CD4-positive, alpha-beta T cell treated with Interleukin-6 at 100 ng/mL for 8 hours (primary cell): ENCODE measurements at places on chromosomes 13 and 19.
A peak's percentile ranks its signal among the peaks of the same experiment; 100 is the strongest.

DNA sequence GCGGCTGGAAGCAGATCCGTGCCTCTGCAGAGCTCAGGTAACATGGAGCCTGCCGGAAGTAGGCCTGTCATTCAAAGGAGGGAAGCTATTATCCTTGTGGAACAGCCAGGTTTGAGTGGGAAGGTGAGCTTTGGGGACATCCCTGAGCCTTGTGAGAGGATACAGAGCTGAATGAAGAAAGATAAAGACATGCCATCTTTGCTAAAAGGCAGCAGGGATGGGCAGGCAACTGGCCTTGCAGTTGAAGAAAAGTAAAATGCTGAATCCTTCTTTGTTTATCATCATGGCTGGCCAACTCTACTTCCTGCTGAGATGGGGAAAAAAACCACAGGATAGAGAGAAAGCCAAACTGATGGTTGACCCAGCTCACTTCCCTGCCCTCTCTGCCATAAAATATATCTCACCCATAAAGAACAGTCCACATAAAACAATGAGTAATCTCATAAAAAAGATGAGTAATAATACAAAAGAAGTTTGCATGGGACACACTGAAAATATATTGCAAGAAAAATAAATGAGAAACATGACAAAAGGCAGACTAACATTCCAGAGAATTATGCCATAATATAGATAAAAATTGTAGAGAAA is 226.3 kb downstream of the DLEU7 start:
- no peak for DNase-seq

GRCh38 chr19:6264803-6265202 is 15.0 kb downstream of the MLLT1 start:
- no peak for DNase-seq

GRCh38 chr13:20247403-20247802 is 15.3 kb upstream of the GJB6 start:
- no peak for DNase-seq

- DNase-seq: peak; percentile 58
Measured at GRCh38 chr13:26929971-26930730, 169.6 kb upstream of the GPR12 start.

- DNase-seq: no peak
Measured at GRCh38 chr13:24541127-24541475, 28.5 kb upstream of the PARP4 start.

DNA sequence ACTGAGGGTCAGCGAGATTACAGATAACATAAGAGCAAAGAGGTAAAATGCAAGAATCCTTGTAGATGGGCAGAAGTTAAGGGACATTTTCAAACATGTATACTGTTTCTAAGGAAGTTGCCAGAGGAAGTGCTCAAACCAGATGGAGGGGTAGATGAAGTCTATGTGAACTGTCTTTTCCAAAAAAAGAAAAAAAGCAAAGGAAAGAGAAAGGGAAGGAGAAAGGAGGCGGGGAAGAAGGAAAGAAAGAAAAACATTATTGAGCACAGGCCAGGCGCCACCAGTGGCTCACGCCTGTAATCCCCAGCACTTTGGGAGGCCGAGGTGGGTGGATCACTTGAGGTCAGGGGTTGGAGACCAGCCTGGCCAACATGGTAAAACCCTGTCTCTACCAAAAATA is 5.3 kb downstream of the DMAC2 start:
- no peak for DNase-seq

DNA sequence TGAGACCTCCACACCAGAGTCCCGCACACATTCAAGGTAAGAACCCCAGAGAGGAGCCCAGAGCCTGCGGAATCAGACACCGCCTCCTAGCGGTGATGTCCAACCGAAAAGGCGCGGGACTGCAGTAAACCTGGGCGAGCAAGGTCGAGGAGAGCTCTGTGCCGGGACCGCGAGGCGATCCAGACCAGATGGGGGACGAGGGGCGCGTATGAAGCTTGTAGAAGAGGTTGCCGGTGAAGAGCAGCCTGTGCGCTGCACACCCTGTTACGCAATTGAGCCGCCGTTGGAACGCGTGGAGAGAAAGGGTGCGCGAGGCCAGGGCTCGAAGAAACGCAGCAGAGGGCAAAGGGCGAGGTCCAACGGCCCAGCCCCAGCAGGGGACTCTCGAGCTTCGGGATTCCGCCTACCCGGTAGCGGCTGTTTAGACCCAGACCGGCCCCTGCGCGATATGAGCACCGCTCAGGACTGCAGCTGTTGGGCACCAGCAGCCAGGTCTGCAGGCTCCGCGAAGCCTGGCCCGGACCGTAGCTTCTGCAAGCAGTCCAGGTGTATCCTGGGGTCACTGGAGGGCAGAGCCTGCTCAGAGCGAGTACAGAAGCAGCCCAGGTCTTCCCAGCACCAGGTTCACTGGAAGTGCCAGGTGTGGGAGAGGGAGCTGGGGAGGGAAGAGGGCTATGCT is 65.9 kb upstream of the ZNF599 start:
- DNase-seq: peak; percentile 11

DNA sequence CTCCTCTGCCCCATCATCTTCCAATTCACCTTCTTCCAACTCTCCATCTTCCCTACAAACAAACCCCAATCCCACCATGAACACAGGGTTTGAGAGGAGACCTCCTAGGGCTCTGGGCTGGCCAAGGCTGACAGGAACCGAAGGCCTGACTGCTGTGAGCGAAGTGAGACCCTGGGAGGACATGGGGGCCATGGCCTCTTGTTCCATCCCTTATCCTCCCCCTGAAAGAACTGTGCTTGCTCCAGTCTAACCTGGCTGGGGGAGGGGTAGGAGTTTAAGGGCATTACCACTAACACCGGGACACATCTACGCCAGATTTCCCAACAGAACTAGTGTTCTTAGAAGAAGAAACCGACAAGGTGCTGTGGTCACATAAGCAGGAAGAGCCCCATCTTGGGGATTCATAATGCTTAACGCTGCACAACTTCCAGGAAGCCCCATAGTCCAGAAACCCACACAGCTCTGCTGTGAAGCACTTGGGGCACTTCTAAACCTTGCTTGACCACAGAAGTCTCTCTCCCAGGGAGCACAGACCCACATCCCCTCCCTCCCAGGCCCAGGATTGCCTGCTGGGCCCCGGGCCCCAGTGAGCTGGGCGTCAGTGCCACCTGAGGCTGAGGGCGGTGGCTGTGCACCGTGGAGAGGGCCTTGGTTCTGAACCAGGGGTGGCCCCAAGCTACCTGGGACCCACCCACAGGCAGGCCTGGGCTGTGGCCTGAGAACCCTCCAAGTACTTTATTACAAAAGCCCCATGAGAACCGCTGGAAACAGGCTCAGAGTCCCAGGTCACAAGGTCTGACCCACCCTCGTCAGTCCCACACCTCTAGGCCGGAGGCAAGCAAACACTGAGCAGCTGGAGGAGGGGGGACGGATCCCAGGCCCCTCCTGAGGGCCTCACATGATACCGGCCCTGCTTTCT is 18.8 kb downstream of the ZC3H4 start:
- peak; percentile 45 for DNase-seq

GRCh38 chr19:18514800-18515682 is 6.8 kb downstream of the ELL start:
- DNase-seq: no peak

- DNase-seq: no peak
Measured at GRCh38 chr13:109869312-109870237, 83.2 kb upstream of the IRS2 start.

DNA sequence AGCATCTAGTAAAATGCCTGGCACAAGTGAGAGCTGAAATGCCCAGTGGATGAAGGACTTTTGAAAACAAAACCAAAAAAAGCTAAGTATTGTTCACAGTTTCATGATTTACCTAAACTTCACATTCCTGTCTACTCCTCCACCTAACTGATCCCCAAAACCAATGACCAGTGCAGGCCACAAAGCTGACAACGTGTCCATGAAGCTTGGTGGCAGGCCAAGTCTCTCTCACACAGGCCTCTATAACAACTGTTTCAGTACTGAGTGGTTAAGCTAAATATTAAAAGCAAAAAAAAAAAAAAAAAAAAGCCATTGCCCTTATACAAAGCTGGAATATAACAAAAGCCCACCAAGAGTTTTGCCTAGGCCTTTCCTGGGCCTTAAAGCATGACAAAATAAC is 36.4 kb downstream of the STK24 start:
- DNase-seq: no peak

GRCh38 chr19:13868663-13869062 is 8.3 kb upstream of the NANOS3 start:
- DNase-seq: no peak

DNA sequence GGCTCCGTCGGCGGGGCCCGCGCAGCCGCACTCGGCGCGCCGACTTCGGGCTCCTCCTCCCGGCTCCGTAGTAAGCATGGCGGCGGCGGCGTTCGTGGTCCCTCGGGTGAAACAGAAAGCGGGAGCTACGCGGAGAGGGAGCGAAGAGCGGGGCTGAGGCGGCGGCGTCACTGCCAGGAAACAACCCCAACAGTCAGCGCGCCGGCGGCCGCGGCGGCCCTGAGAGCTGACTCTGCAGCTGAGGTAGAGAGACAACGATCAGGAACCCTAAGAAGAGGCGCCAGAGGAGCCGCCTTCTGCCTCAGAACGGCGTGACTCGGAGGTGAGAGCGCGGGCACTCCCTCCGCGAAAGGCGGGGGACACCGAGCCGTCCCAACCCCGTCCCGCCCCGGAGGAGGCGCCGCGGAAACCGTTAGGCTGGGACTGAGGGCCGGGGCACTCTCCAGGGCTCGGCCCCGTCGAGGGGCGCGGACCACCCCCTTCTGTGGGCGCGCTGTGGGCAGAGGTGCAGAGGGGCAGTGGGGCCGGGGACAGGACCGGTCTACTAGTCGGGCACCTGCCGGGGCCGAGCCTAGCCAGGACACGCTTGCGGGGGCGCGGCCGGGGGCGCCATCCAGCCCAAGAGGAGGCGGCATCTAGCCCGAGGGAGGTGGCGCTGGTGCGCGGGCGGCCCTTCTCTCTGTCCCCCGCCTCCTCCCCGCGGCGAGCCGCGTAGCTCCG is at the start of gene FNDC3A:
Gene FNDC3A (plus strand): TSS at position 57 of the 720 bp plus-strand sequence. CDS start 30,279 bp downstream, outside the sequence.
- DNase-seq: peak; percentile 77

DNA sequence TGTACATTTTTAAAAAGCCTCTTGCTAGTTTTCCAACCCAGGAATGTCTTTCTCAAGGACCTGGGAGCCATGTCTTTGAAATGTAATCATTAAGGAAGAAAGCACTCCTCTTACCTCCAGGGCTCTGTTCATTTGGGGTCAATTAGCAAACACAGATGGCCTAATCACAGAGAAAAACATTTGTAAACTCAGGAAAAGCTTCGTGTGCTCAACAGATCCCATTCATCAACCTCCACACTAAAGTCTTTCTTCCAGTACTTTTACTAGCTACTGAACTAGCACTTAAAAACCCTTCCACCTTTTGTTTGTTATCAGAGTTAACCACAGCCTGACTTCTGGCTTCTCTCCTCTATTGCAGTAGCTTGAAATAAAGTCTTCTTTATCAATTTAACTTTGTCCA is 441.4 kb downstream of the PCDH20 start:
- DNase-seq: no peak

DNA sequence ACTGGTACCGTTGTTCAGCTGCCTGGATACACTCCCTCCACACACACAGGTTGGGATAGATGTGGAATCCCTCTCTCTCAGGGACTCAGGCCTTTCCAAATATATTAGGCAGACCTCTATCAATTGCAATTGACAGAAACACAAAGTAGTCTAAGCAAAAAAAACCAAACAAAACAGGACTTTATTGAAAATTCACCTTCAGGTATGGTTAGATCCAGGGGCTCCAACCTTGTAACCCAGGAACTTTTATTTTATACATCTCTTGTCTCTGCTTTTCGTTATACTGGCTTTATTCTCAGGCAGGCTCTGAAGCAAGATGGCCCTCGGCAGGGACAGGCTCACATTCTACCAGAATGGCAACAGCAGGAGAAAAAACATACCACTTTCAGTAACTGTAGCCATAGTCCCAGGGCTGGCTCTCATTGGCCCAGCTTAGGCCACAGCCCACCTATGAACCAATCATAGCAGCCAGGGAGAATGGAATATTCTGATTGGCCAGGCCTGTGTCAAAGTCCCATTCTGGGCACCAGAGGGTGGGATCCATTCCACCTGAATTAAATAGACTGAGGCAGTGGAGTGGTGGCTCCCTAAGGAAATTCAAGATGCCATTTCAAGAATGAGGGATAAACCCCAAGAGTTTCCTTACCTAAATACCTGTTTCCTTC is 13.1 kb upstream of the CEACAM19 start:
- no peak for DNase-seq

DNA sequence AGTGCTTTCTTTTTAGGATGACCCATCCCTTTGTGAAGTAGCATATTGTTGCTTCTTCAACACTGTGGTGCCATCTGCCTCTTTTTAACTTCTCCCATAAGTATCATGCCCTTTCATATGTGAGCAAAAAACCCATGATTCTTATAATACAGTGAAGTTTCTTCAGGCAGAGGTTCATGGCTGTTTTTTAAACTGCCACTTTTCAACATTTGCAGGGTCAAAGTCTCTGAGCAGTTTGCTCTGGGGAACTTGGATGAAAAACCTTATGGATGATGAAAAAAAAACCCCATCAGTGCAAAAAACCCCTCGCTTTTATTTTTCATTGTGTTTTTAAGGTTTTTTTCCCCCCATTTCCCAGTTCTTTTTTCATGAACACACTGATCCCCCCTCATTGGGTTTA is 158.5 kb downstream of the LMO7 start:
- DNase-seq: no peak

DNA sequence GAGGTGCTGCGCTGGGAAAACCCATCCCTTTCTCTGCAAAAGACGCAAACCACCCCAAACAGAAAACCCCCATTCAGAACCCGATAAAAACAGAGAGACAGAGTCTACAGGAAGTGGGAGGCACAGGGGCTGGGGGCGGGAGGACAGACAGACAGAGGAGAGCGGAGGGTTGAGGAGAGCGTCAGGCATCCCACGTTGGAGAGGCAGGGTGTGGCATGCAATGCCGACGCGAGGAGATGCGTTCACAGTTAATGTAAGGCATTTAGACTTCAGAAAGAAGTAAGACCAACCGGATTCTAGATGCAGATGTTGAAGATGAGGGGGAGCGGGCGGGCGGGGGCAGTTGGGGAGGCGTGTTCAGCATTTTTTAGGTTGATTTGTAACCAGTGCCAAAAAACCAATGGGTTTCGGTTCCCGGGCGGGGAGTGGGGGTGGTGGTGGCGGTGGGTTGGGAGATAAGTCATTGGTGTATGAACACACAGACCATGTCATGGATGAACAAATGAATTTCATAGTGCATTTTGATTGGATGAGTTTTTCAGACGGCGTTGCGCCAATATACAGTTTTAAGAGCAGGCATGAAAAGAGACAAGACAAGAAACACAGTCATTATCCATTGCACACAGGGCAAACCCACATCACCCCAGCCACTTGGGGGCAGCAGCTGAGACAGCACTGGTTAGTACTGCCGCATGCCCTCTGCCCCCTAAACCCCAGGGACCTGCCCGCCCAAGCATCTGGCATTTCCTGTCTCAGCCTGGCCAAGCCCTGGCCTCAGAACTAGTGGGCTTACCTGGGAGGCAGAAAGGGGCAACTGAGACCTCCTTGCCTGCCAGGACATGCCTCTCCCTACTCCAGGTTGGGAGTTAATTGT is 91.3 kb downstream of the IER2 start:
- DNase-seq: no peak

DNA sequence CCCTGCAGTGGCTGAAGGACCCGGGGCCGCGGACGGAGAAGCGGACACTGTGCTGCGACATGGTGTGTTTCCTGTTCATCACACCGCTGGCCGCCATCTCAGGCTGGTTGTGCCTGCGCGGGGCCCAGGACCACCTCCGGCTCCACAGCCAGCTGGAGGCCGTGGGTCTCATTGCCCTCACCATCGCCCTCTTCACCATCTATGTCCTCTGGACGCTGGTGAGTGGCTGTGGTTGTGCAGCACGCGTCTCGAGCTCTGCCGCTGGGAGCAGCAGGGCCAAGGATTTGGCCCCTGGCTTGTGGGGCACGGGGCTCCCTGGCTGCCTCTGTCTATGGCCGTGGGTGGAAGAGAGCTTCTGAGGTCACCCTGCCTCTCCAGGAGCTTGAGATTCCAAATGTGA is 14.1 kb upstream of the HNRNPM start:
- DNase-seq: no peak
